ENCODE measurements at places on chromosomes 5 and 9. TPM values are rescaled to one million over a fixed set of nuclear protein-coding genes. Genes with fewer than 3 reads are reported as not detected.

The CDHR2 gene
- total RNA-seq, result 0.36 TPM

DNA sequence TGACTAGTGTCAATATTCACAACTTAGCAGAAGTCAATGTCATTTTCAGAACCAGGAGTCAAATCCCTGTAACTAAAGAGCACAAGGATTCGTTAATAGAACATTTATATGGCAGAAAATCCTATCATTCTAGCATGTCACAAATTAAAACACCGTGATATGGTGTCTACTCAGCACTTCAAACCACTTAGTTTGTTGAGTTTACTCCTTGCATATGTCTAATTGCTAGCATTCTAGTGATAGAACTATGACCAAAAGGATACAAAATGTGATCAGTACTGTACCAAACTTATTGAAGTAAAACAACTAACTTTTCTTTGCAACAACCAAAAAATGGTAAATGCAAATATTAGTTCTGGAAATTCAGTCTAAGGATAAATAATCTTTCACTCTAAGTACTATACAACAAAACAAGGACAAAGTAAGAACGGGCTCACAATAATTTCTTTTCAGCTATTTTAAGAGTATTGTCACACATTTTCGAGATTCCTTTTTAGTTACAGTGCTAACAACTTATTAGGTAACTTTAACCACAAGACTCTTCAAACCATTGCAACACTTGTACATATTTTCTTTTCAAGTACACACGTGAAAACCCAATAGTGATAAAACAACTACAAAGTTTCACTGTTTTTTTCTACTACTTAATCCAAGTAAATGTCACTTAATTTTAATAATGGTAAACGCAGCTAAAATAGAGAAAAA lies 845.2 kb upstream of the CDH10 start:
- peak; percentile 4 for DNase-seq

The LRRC70 gene
- total RNA-seq, result 1.1 TPM

GRCh38 chr5:158414333-158414762 lies 555.4 kb upstream of the CLINT1 start:
- no peak for DNase-seq

The COL27A1 gene
- total RNA-seq, result 7.8 TPM

The ANKRD18B gene
- 4.2 TPM for total RNA-seq

- no peak for DNase-seq
These were observed 595.6 kb downstream of the CAAP1 start for GRCh38 chr9:26296910-26297572.

GRCh38 chr5:101535626-101536025 lies 632.5 kb upstream of the ST8SIA4 start:
- no peak for DNase-seq

The TPRN gene
- total RNA-seq, result 12.8 TPM

DNA sequence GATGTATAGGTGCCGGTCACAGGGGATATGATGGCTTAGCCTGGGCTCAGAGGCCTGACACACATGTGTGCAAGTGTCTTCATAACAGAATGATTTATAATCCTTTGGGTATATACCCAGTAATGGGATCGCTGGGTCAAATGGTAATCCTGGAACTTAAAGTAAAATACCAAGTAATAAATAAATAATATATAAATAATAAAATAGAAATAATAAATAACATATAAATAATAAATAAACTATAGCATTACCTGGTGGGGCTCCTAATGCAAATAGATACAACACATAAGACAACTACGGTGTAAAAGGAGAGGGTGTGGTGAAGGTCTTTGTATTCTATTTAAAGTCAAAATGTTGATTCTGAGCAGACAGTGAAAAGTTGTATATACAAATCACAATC lies 68.5 kb upstream of the GFPT2 start:
- DNase-seq, result no peak

The CCL27 gene
- not detected for total RNA-seq

The DNAJB5 gene
- total RNA-seq, result 6.6 TPM

DNA sequence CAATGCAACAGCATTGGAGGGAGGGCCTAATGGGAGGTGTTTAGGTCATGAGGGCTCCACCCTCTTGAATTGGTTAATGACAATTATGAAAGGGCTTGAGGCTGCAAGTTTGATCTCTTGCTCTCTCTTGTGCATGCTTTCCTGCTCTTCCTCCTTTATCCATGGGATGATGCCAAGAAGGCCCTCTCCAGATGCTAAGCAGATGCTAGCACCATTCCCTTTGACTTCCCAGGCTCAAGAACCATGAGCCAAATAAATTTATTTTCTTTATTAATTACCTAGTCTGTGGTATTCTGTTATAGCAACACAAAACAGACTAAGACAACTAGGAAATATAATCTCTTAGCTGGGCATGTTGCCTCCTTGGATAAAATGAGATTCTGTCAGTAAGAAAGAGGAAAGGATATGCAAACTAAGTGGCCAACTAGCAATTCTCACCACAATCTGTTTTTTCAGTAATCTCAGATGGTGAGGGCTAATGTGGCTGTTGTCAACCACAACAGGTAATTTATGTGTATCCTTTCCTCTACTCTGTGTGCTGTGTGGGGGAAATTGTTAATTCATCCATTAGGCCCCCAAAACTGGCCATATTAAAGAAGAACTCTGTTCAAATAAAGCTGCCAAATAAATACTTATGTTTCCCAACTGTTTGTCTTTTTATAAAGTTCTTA lies 269.1 kb upstream of the CD180 start:
- no peak for DNase-seq

The NOTCH1 gene
- 4.4 TPM for total RNA-seq

DNA sequence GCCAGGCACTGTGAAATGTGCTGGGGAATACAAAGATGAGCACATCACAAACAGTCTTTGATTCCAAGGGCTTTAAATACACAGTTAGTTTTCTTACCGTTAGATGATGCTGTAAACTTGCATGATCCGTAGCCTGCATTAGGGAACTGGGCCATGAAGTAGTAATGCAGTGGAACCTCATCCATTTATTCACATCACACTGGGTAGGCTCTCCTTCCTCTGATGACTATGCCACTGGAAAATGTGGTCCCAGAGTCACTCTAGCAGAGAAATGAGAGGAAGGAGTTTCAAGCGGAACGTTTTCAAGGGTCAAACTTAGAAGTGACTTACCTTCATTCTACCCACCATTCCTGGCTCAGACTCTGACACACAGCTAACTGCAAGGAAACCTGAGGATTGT lies 26.4 kb downstream of the ZFAND5 start:
- no peak for DNase-seq

GRCh38 chr5:67693956-67694809 lies 497.6 kb upstream of the CD180 start:
- no peak for DNase-seq

The ADAMTSL2 gene
- not detected for total RNA-seq

- DNase-seq, result peak; percentile 4
These were observed 1728.3 kb upstream of the CDH9 start for GRCh38 chr5:28766565-28767158.

- DNase-seq, result no peak
These were observed 817.8 kb downstream of the MTRR start for GRCh38 chr5:8686707-8687106.

- no peak for DNase-seq
These were observed 1359.4 kb downstream of the EFNA5 start for GRCh38 chr5:106311230-106311915.

GRCh38 chr9:98018347-98018746 lies 35.2 kb downstream of the ANP32B start:
- DNase-seq, result no peak

GRCh38 chr9:14300040-14300439 lies 13.9 kb downstream of the NFIB start:
- no peak for DNase-seq

GRCh38 chr5:137368651-137369050 lies 130.5 kb downstream of the SPOCK1 start:
- DNase-seq, result no peak

DNA sequence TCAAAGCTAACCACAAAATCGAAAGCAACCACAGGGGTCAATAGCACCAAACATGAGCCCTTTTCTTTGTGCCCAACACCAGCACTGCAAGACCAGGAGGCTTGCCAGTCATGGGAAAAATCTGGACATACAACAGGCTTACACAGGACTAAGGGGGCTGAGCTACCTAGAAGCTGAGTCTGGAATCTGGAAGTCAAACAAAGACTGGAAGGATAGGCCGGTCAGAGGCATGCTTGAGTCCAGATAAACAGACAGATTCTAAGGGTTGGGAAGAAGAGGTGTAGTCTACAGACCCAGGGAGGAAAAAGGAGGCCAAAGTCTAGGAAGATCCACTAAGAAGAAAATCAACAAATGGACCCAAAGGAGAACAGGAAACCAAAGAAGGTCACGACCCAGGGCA lies 73.3 kb downstream of the MYO10 start:
- DNase-seq, result no peak

DNA sequence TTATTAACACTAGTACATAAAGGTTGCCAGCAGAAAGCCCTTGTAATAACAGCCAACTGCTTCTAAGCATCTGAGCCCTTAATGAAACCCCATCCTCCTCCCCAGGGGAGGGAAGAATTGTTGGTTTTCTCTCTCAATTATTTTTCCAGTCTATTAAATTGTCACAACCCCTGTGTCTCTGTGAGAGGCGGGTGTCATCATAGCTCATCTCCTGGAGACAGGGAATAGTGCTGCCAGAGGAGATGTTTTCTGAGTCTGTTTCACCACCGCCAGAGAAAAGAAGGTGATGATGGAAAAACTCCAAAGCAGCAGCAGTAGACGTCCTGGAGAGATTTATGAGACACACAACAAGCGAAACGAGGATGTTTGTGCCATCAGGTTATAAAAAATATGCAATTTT lies 271.1 kb upstream of the NMUR2 start:
- no peak for DNase-seq

The PCDH12 gene
- 0.03 TPM for total RNA-seq

The RARS1 gene
- 478 TPM for total RNA-seq

DNA sequence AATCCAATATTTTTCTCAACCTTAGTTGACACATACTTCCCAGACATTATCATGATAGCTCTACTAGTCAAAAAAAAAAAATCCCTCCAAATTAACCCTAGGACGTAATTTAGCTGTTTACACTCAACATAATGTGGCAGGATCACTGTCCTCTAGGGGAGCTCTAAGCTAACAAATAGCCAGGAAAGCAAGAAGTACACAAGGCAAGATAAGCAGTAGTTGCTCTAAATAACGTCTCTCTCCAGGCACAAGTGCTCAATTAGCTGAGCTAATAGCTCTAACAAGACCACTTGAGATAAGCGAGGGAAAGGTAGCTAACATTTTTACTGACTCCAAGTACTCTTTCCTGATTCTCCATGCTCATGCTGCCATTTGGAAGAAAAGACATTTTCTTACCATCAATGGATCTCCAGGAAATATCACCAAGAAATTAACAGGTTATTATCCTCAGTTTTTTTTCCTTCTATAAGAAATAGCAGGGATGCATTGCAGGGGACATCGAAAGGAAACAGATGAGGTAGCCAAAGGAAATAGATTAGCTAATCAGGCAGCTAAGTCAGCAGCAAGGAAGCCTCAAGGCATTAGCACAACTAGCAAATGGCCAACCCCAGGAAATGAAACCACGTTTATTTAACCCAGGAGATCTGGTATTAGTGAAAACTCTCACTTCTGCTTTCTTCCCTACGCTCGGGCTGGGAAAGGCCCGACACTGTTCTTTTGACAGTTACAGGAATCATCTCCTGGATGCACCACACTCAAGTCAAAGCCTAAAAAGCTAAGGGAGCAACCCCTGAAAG lies 614.1 kb downstream of the PTPRD start:
- DNase-seq, result peak; percentile 9

DNA sequence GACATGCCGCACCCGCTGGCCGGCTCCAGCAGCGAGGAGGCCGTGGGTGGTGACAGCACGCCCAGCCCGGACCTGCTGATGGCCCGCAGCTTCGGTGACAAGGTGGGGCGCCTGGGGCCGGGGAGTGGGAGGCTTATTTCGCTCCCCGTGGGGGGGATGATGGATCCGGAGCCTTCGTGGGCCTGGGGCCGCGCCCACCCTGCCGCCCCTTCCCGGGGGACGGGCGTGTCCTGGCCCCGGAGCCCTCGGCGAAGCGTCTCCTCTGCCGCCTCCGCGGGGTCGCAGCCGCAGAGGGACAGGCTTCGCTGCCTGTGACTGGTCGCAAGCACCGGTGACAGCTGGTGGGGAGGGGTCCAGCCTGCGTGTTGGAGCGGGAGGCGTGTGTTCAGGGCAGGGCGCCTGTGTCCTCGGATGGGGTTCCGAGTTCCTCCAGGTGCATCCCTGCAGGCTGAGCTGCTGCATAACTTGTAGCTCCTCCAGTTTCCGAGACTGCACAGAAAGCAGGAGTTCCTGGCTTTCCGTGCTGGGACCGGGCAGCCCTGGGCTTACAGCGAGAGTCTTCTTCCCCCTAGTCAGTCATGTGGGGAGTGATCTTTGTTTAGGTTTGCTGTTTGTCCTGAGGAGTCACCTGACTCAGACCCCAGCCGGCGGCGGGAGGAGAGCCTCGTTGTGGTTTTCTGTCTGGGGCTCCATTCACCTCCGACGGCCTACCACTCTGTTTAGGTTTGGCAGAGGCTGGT lies 666 bp downstream of the SNX30 start:
- peak; percentile 86 for DNase-seq

The IFNA21 gene
- total RNA-seq, result not detected
